ENCODE measurements at places on chromosomes 1 and 21. TPM values are rescaled to one million over a fixed set of nuclear protein-coding genes. Genes with fewer than 3 reads are reported as not detected.

DHRS3 gene
- 76.3 TPM for total RNA-seq

GBP6 gene
- 7.0 TPM for total RNA-seq

FBXO44 gene
- 21.3 TPM for total RNA-seq

ATP6V1G3 gene
- not detected for total RNA-seq

REN gene
- total RNA-seq: not detected

MYCL gene
- total RNA-seq: 4.5 TPM

PIK3C2B gene
- total RNA-seq: 3.1 TPM

TMEM52 gene
- total RNA-seq: 1.3 TPM

S100A10 gene
- total RNA-seq: 213 TPM

GRCh38 chr1:226121049-226121586 is 58.6 kb downstream of the H3-3A start:
- no peak for DNase-seq

DNA sequence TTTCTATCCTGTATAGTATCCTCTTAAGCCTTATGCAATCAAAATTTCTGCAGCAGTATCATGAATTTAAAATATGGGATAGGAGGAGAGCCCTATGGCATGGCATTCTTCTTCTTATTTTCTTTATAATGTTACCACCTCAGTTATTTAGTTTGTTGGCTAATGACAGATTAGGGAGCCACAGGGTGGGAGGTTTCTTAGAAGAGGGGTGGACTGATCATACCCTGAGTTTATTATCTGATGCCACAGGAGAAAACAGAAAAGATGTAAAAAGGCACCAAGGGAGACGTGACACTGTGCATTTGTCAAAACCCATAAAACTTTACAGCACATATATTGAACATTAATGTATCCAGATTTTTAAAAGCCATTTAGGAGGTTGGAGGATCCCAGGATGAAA is 66.9 kb downstream of the LRRC8D start:
- DNase-seq: no peak

- DNase-seq: no peak
Measured at GRCh38 chr1:234769986-234770795, 160.2 kb upstream of the IRF2BP2 start.

DNA sequence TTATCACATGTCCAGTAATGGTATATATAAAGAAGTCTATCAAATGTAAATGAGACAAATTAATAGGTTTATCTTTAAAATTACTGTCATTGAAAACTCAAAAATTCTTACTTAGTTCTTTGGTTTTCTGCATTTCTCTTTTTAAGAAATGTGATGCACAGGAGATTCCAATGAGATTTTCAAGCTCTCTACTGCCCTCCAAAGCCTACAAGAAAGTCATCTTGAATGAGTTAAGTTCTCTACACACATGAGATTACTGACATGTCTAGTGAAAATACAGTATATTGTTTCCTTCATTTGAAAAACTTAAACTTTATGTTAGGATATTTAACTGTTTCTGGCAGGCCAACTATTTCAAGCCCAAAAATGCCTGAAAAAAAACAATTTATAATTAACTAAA is 68.8 kb downstream of the ITGB3BP start:
- no peak for DNase-seq

- DNase-seq: no peak
Measured at GRCh38 chr1:84720221-84720780, 30.0 kb upstream of the SSX2IP start.

DNA sequence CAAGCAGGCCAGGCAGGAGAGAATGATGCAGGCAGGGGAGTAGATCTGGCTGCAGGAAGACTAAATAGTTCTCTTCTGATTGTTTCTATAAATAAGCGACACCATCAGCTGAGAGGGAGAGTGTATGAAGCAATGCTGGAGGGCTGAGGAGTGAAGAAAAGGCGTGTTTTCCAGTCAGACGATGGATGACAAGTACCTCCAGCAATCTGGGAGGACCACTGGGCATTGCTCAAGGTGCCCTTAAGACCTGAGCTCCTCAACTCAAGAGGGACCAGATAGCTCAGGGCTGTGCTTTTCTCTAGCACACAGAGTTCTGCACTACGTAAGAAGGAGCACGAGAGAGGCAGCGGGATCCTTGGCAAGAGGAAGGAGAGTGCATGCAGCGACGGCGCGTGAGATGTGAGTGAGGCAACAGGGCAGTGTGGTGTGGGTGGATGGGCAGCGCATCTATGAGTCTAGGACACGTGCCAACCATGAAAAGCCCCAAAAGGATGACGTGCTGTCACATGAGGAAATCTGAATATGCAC is 36.0 kb downstream of the PABPC4 start:
- no peak for DNase-seq

GRCh38 chr1:201849372-201850052 is 20.6 kb downstream of the IPO9 start:
- DNase-seq: no peak

GRCh38 chr1:228988664-228989063 is 253.4 kb downstream of the RHOU start:
- DNase-seq: no peak

DNA sequence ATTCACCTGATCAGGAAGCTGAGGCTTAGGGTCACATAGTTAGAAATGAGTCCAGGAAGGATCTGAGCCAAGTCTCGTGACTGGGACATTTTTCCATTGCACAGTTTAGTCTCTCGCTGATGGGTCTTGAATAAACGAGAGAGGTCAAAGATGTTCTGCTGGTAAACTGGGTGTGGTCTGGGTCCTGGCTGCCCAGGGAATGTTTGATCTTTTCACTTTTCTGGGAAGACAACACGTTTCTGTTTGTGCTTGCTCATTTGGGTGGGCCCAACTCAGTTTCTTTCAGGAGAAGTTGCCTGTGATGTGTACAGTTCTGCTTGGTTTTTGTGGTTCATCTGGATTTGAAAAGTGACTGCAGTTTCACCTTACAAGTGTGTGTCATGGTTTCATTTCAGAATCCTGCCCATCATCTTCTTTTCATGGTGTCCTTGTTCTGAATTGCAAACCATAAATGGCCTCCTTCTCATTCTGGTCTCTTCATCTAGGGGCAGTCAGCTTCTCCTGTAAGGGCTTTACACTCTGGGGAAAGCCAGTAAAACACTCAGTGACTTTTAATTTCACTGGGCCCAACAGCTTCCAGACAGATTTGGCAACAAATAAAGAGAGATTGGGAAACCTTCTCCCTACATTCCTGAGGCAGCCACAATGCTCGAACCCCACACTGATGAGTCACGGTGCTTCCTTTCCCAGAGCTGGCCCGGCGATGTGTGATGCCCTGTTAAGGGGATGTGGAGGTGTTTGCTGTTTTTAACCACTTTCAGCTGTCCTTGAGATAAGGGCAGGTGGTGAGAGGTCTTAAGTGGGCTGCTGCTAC is 7.2 kb upstream of the TACSTD2 start:
- peak; percentile 98 for DNase-seq

- DNase-seq: no peak
Measured at GRCh38 chr21:46092026-46092764, 5.7 kb upstream of the COL6A2 start.

- DNase-seq: no peak
Measured at GRCh38 chr1:22250724-22251123, 107.8 kb upstream of the WNT4 start.

GRCh38 chr1:241551759-241552638 is 19.8 kb downstream of the KMO start:
- DNase-seq: no peak

- DNase-seq: no peak
Measured at GRCh38 chr1:71393301-71393700, 312.5 kb upstream of the ZRANB2 start.

GRCh38 chr1:173009597-173009996 is 41.1 kb downstream of the TNFSF18 start:
- DNase-seq: no peak

DNA sequence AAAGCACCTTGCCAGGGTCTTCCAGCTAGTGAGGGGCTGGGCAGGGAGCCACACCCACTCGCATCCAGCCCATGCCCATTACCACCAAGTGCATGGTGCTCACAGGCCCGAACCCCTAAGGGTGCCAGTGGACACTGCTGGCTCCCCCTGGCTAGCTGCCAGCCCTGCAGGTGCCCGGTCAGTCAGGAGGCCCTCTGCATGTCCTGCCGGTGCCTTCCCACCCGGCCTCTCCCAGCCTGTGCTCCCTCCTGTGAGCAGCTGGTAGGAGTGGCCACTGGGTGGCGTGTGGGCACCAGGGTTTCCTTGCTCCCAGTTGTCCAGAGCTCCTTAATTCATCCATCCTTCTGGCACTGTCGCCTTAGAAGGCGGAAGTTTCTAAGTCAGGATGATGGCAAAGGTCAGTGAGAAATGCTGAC is 33.4 kb downstream of the QSOX1 start:
- DNase-seq: peak; percentile 50

DNA sequence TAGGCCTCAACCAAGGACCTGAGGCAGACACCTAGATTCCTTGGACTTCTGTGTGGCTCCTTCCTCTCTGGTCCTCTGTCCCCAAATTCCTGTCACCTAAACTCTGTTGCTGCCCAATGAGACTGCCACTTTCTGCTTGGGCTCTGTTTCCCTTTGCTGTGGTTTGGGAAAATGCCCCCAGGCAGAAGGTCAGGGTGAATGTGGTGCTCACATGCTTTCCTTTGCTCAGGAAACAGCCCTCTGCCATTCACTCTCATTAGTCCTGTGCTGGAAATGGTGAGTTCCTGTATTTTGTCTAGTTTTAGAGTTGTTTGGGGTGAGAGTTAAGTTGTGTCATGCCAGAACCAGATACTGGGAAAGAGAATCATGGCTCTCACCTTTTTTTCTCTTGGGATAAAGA is 22.7 kb upstream of the SHE start:
- DNase-seq: no peak

DNA sequence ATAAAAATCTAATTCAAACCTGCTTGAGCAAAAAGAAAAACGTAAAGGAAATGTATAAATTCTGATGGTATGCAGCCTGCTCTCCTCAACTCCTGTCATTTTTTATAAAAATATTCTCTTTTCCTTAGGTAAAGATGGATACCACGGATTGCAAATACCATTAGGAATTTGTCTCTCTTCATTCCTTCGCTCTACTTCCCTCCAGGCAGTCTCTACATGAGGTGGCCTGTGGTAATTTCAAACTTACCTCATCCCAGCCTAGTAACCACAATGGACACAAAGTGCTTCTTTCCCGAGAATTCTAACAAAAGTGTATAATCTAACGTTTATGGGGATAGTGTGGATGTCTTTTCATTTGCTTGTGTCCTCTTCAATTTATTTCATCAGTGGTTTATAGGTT is 239.5 kb upstream of the LRRC7 start:
- DNase-seq: peak; percentile 38

DNA sequence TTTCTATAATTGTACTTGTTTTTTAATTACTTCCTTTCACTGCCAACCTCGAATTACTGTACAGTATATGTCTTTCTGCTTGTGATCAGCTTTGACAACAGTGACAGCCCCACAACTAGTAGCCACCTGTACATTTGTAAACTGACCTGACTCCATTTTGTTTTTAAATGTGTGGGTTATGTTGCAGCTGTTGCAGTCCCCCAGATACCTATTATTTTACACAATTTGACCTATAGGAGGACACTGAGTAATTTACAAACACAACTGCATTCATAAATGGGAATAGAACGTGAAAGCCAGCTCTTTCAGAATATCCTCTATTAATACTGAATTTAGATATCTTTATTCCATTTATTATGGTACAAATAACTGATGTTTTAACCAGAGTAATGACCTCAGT is 2.5 kb upstream of the VAMP3 start:
- DNase-seq: no peak

DNA sequence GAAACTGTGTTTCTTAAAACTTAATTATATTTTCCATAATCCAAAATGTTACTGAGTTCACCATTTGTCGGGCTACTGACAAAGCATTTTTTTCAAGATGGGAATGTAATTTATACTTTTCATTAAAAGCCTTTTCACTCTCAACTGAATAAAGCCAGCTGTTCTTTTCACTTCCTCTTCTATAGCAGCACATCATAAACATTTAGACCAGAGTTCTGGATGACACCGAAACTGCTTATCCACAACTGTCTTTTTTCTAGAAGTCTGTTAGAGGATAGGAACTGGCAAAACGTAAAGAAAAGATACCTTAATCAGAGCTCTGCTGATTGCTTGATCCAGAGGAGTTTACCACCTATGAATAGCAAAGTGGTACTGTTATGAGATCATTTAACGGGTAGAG is 594.7 kb downstream of the ADGRL2 start:
- no peak for DNase-seq

DNA sequence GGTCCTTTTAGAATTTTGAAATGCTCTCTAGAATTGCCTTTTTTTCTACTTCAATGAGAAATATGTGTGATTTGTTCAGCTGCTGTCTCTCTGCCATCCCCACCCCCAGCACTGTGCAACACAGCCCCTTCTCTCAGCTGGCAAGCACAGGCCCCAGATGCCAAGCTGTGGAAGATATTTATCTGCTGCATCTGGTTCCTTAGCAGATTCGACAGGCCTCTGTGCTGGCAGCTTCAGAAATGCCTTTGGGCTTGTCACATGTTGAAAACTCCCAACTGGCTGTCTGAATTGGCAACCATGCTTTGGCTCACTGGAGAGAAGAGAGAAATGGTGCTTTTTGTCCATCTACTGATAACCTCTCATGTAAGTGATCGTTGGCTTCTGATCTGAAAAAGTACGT is 206.7 kb upstream of the C1orf87 start:
- DNase-seq: no peak

GRCh38 chr1:26353976-26354820 is at the start of gene CRYBG2:
TSS of gene CRYBG2 (minus strand) at chr1:26354130. CDS start at chr1:26346657, 7,473 bp downstream.
- DNase-seq: peak; percentile 77

- no peak for DNase-seq
Measured at GRCh38 chr1:89179343-89179742, 3.5 kb upstream of the GBP7 start.

DNA sequence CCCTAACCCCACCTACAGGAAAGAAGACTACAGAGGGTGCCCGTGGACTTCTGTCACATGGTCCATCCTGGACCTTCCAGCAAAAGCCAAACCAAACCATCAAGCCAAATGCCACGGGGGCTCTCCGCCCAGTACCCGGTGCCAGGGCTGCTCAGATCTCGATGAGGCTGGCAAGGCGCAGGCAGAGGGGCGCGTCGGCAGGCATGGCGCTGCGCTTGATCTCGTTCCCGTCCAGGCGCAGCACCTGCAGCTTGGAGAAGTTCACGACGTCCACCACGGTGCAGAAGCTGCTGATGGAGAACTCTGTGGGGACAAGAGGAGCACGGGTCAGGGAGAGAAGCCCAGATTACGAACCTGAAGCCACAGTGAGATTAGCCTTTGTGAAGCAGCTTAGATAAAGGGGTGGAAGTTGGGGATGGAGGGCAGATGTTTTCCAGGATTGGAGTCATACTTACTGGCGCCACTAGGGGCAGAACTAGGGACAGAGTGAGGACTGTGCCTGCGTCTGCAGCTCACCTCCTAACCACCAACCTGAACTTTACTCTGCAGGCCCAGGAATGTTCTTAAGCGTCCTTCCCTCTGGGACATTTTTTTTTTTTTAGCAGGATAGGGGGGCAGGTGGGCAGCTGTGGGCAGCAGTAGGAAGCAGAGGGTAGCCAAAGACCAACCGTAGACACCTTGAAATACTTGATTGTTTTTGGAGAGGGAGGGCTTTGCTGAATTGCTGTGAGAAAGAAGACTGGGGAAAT is 8.6 kb downstream of the FMOD start:
- peak; percentile 36 for DNase-seq

GRCh38 chr21:25465263-25465662 is 142.0 kb downstream of the MRPL39 start:
- DNase-seq: no peak

All from mammary epithelial cell (primary cell).